ENCODE measurements at places on chromosomes 7 and 10. TPM values are rescaled to one million over a fixed set of nuclear protein-coding genes. Genes with fewer than 3 reads are reported as not detected.

DNA sequence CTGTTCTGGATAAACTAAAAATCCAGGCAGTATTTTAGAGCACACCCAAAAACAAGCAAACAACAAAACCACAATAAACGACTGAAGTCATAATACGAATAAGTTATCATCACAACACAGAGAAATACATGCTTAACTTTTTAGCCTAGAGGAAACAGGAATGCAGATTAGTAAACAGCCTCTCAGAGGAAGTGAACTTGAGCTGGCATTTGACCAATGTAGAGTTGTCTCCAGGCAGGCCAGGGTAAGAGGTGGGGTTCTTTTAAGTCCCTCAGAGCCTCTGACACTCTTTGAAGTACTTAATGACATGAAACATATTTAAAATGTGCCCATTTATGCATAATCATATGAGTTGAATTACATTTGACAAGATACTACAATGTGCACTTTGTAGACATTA, 43.3 kb upstream of the PLXDC2 start:
- no peak for DNase-seq

The CALML5 gene
- total RNA-seq, result not detected

The CTBP2 gene
- 32.6 TPM for total RNA-seq

DNA sequence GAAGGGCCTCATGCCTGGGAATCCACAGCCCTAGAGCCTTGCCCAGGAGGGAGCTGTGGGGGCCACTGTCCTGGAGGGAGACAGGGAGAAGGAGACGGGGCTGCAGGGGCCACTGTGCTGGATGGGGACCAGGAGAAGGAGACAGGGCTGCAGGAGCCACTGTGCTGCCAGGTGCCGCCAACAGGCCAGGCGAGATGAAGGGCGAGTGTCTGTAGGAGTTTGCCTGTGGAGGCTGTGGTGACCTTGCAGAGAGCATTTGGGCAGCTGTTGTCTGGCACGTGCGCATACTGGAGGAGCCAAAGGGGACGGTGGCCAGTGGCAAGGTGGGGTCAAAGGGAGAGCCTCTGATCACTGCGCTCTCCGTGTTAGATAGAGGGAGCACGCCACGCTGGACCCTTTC, 79.2 kb downstream of the NKX6-2 start:
- no peak for DNase-seq

The IL6 gene
- total RNA-seq, result not detected

The CAMK1D gene
- 19.2 TPM for total RNA-seq

DNA sequence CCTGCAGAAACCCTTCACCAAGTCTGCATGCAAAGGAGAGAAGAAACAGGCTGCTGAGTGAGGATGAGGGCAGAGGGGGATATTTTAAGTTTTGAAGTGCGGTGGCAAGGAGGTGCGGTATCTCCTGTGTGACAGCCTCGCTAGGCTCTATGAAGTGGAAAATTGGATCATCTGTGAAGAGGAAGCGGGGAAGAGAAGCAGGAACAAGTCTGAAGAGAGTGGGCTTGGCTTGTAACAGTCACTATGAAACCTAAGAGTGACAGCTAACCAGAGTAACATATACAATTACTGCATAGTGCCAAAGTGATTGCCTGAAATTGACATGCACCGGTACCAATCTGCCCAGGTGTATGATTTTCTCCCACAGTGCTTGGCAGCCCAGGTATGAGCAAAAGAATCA, 287.5 kb upstream of the KLF14 start:
- DNase-seq, result no peak

The KEL gene
- 0.82 TPM for total RNA-seq

GRCh38 chr7:130208516-130208915, 856 bp downstream of the SSMEM1 start:
- DNase-seq, result no peak

The HTR5A gene
- total RNA-seq, result 2.9 TPM

DNA sequence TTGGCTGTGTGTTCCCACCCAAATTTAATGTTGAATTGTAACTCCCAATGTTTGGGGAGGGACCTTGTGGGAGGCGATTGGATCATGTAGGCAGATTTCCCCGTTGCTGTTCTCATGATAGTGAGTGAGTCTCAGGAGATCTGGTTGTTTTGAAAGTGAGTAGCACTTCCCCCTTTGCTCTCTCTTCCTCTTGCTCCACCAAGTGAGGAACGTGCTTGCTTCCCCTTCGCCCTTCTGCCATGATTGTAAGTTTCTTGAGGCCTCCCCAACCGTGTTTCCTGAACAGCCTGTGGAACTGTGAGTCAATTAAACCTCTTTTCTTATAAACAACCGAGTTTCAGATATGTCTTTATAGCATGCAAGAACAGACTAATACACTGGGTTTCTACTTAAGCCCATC, 176.3 kb downstream of the CDK14 start:
- DNase-seq, result no peak

The LRRC72 gene
- not detected for total RNA-seq

The EBLN1 gene
- not detected for total RNA-seq

The BRI3 gene
- total RNA-seq, result 15.9 TPM

DNA sequence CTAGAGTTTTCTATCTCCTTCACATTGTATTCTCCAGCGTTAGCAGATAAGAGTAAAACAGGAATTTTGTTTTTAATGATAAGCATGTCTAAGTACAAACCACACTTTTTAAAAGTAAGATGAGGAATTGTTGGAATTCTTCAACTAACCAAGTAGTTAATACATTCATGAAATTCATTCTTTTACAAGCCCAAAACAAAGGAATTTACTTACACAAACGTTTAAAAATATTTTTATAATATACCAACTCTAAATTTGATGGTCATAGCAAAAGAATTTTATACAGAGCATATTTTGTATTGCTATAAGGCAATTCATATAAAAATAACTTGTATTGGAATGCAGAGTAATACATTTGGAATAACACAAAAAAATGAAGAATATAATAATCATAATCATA, 51.3 kb downstream of the TWIST1 start:
- DNase-seq, result no peak

The MKRN1 gene
- total RNA-seq, result 113 TPM

The YWHAG gene
- total RNA-seq, result 404 TPM

DNA sequence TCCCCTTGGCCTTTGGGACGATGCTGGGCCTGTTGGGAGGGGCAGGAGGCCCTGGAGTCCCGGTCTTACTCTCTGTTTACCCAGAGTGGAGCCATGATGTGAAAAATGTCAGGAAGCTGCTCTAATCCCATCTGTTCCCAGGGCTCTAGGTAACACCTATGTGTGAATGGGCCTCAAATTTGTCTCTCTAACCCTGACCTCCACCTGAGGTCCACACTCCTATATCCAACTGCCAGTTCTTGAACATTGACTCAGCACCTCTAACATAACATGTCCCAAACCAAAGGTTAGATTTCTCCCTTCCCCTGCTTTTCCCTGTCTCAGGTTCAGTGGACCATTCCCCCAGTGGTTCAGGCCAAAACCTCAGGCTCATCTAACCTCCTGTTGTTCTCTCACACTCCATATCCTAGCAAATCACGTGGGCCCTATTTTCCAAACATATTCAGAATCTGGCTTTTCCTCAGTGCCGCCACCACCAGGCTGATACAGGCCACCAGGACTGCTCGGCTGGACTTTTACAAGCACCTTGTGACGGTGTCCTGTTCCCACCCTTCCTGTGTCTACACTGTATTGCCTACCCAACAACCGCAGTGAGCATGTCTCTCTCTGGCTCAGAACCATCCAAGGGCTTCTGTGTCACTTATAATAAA, 130.6 kb downstream of the ATXN7L1 start:
- no peak for DNase-seq

The CLDN4 gene
- not detected for total RNA-seq

DNA sequence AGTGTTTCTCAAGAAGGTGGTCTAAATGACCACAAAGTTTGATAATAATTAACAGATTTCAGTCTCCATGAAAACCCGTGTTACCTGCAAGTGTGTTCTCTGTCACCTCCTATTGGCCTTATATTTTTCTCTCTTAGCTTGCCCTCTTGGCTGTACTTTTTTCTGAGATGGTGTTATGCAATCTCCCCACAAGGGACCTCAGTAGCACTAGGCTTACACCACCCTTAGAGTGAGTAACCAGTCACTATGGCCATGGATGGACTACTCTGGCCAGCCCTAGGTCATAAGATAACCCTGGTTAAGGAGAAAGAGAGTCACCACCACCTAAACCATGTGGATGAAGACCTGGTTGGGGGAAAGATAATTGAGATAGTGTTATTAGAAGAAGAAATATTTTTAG, 76.8 kb downstream of the NPSR1 start:
- no peak for DNase-seq

GRCh38 chr7:130912082-130912861, 178.3 kb upstream of the KLF14 start:
- DNase-seq, result no peak

GRCh38 chr10:46084321-46085165, 38.5 kb upstream of the MSMB start:
- DNase-seq, result no peak

The MTURN gene
- 368 TPM for total RNA-seq

The CFAP70 gene
- total RNA-seq, result 0.82 TPM

- DNase-seq, result no peak
Measured at GRCh38 chr7:81370822-81371221, 399.0 kb downstream of the HGF start.

DNA sequence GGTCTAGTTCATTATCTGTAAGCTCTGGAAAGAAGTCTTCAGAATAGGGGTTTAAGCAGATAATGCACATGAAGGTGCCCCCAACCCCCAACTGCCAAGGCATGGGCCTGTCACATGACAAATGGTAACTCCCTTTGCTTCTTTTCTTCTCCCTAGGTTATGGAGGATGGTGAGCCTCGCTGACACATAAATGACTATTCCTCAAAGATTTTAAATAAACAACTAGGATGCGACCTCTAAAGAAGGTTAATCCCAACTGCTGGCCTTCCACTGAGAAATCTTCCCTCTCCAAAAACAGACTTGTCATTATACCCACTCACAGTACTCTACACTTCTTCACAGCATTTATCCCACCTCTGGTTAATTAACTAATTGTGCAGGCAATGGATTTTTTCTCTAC, 75.7 kb upstream of the FAM133B start:
- DNase-seq, result no peak

The CPED1 gene
- 3.3 TPM for total RNA-seq

DNA sequence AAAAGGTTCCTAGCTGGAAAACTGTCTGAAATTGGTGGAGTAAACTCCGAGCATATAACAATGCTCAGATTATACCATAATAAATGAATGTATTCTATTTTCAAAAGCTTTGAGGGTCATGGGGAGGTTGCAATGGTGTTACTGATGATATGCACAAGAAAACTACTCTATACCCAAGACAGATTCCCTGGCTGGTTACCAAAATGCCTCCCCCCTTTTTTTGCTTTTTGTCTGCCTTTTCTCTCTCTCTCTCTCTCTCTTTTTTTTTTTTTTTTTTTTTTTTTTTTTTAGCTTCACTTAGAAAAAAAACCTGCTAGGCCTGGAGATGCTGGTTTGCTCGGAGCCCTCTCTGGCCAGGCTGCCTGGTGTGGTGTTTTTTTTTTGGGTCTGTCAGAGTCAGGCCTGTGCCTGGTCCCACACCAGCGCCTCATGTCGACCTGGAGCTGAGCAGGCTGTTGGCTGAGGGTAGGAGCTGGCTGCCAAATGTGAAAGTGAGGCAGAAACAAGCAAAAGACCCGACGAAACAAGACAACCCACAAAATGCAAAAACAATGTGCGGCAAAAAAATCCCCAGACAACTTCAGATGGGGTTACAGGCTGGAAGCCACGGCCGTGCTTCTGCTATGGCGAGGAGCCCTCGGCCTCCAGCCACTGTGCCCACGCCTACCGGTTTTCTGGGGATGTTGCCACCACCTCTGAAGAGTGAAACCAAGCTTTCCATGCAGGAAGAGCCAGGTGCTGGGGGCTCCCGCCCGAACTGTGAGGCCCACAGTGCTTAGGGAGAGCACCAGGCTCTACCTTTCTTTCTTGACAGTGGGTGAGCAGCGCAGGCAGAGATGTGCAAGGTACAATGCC, 59.9 kb upstream of the EFCAB10 start:
- no peak for DNase-seq

The TEX47 gene
- not detected for total RNA-seq

The LGI1 gene
- total RNA-seq, result 23.2 TPM

The DMBT1 gene
- total RNA-seq, result not detected

The KCNMA1 gene
- total RNA-seq, result 27.3 TPM

The LAMB1 gene
- total RNA-seq, result 30.2 TPM

Measured in frontal cortex (tissue), 4 donors.